Endothelial cell of umbilical vein (primary cell): ENCODE measurements at places on chromosomes 6 and 20. TPM values are rescaled to one million over a fixed set of nuclear protein-coding genes. Genes with fewer than 3 reads are reported as not detected.
A peak's percentile ranks its signal among the peaks of the same experiment; 100 is the strongest.

GRCh38 chr6:23282252-23283021 is 713.1 kb downstream of the HDGFL1 start:
- no peaks in the 10 kb centered on the region for H3K4me1 ChIP-seq
- H3K36me3 ChIP-seq: no peaks in the 10 kb centered on the region
- no peak overlapping the region for H3K27ac ChIP-seq
- no peaks in the 10 kb centered on the region for H3K27me3 ChIP-seq
- H3K4me3 ChIP-seq: no peak overlapping the region

GRCh38 chr6:107345393-107345792 is 114.0 kb downstream of the PDSS2 start:
- no peaks in the 10 kb centered on the region for H3K36me3 ChIP-seq
- H3K4me3 ChIP-seq: no peak overlapping the region

- H3K36me3 ChIP-seq: no peaks in the 10 kb centered on the region
- DNase-seq: peak; percentile 49
- no peaks in the 10 kb centered on the region for H3K27me3 ChIP-seq
Measured at GRCh38 chr20:40331807-40332560, 357.1 kb downstream of the MAFB start.

GRCh38 chr6:53926505-53926904 is 131.7 kb downstream of the LRRC1 start:
- no peak overlapping the region for H3K4me3 ChIP-seq
- peaks cover 42% of the 10 kb centered on the region for H3K4me1 ChIP-seq
- DNase-seq: peak; percentile 57
- H3K27me3 ChIP-seq: no peaks in the 10 kb centered on the region
- H3K27ac ChIP-seq: peak overlapping the region; percentile 24

DNA sequence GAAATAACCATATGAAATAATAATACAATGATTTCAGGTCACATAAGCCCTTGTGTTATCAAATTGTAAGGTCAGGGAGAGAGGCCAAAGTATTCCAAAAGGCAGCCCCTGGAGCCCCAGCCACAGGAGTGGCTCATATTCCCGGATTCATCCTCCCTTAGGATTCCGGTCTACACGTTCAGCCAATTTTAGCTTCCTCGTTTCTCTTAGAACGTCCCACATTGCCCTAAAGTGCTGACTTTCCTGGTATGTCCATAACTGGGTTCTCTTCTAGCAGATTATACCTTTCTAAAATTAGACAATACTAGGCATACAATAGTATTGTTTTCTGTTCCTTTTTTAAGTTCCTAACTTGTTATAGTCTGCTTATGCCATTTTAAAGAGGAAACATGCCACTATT is 192.7 kb upstream of the NOX3 start:
- H3K4me3 ChIP-seq: no peak overlapping the region
- no peak overlapping the region for H3K27ac ChIP-seq
- no peak for DNase-seq
- H3K4me1 ChIP-seq: peaks cover 13% of the 10 kb centered on the region
- H3K27me3 ChIP-seq: no peaks in the 10 kb centered on the region

DNA sequence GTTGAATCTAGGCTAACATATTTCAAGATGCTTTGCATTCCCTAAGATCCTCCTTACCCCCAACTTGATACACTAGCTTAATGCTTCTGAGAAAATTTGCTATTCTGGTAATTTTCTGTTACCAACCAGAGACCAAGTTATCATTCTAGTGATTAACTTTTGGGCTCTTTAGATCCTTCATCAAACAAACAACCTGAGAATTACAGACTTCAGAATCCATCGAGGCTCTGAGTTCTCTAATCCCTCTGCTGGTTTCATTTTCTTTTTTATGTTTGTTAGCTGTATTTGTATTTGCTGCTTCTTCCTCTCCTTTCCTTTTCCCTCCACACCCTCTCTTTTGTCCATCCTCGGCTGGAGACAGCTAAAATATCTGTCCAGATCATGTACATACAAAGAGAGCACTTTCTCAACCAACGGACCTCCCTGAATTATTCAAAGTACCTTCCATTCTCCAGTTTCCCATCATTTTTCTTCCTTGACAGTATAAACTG is 98.7 kb upstream of the RIPOR2 start:
- DNase-seq: no peak
- H3K36me3 ChIP-seq: no peaks in the 10 kb centered on the region
- no peaks in the 10 kb centered on the region for H3K27me3 ChIP-seq
- H3K4me1 ChIP-seq: no peaks in the 10 kb centered on the region
- no peak overlapping the region for H3K27ac ChIP-seq

DNA sequence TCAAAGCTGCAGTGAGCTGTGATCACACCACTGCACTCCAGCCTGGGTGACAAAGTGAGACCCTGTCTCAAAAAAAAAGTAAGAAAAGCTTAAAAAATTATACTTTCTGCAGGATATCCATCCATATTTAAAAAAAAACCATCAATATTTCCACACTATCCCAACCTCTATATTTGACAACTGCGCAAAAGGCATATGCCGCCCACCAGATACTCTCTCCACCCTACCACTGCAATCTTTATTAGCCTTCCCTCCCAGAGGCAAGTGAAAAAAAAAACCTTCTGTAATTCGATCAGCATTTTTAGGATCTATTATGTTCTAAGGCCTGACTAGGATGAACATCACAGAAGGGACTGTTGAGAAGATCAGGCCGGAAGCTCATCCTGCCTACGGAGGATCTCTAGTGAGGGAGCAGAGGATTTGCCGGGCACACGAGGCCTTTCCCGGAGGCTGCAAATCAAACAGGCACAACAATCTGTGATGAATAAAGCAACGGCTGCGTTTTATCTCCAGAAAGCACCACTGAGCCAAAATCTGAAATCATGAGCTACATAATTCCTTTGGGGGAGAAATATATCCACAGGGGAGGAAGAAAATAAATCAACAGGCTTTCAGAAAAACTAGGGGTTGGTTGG is 65.9 kb downstream of the GFOD1 start:
- H3K4me1 ChIP-seq: peaks cover 44% of the 10 kb centered on the region
- no peaks in the 10 kb centered on the region for H3K27me3 ChIP-seq
- no peaks in the 10 kb centered on the region for H3K36me3 ChIP-seq
- no peak overlapping the region for H3K4me3 ChIP-seq
- H3K27ac ChIP-seq: peak overlapping the region; percentile 92

GRCh38 chr20:58069207-58069606 is 159.2 kb downstream of the ANKRD60 start:
- H3K27me3 ChIP-seq: no peaks in the 10 kb centered on the region
- H3K36me3 ChIP-seq: no peaks in the 10 kb centered on the region
- DNase-seq: no peak
- H3K4me3 ChIP-seq: no peak overlapping the region

DNA sequence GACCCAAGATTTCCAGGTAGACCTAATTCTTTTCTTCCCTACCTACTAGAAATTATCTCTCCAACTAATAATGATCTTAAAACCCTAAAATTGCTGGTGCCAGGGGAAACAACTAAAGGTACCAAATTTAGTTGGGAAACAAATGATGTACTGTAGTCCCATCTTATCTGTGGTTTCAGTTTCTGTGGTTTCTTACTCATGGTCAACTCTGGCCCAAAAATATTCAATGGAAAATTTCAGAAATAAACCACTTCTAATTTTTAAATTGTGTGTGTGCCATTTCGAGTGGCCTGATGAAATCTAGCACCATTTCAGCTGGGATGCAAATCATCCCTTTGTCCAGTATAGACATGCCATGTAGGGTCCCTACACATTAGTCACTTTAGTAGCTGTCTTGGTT is 475.2 kb upstream of the EPHA7 start:
- no peak overlapping the region for H3K27ac ChIP-seq
- H3K4me3 ChIP-seq: no peak overlapping the region
- no peak for DNase-seq
- H3K27me3 ChIP-seq: no peaks in the 10 kb centered on the region

- H3K27ac ChIP-seq: no peak overlapping the region
- peak; percentile 78 for DNase-seq
- no peak overlapping the region for H3K4me3 ChIP-seq
- no peaks in the 10 kb centered on the region for H3K27me3 ChIP-seq
- peaks cover 43% of the 10 kb centered on the region for H3K4me1 ChIP-seq
- no peaks in the 10 kb centered on the region for H3K36me3 ChIP-seq
Measured at GRCh38 chr6:136607204-136607931, 57.1 kb upstream of the MAP7 start.

- no peak overlapping the region for H3K27ac ChIP-seq
- no peaks in the 10 kb centered on the region for H3K36me3 ChIP-seq
- H3K4me1 ChIP-seq: no peaks in the 10 kb centered on the region
- no peak overlapping the region for H3K4me3 ChIP-seq
- no peaks in the 10 kb centered on the region for H3K27me3 ChIP-seq
Measured at GRCh38 chr6:24985323-24985722, 49.6 kb upstream of the RIPOR2 start.

DNA sequence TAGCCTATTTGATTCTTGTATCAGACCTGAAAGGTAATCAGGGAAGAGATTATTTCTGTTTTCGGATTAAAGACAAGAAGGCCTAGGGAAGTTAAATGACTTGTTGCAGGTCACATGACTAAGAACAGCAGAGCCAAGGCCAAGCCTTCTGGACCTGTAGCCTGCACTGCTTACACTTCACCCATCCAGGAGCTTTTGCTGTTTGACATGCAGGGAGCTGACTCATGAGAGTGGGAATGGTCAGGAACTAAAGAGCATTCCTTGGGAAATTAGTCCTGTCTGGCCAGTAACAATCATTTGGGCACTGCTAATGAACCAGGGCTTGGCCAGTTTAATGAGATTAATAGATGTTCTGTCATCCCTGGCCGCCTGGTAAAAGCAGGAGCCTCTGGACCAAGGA is 46.8 kb downstream of the EIF2S2 start:
- no peaks in the 10 kb centered on the region for H3K27me3 ChIP-seq
- peak; percentile 15 for DNase-seq
- H3K36me3 ChIP-seq: no peaks in the 10 kb centered on the region
- H3K4me1 ChIP-seq: no peaks in the 10 kb centered on the region
- H3K27ac ChIP-seq: no peak overlapping the region

- DNase-seq: no peak
- no peaks in the 10 kb centered on the region for H3K27me3 ChIP-seq
- peaks cover 16% of the 10 kb centered on the region for H3K4me1 ChIP-seq
- no peak overlapping the region for H3K27ac ChIP-seq
- H3K4me3 ChIP-seq: no peak overlapping the region
Measured at GRCh38 chr6:126923807-126924206, 194.7 kb upstream of the RSPO3 start.

- no peak overlapping the region for H3K4me3 ChIP-seq
- no peaks in the 10 kb centered on the region for H3K36me3 ChIP-seq
- H3K27ac ChIP-seq: no peak overlapping the region
- no peaks in the 10 kb centered on the region for H3K4me1 ChIP-seq
- H3K27me3 ChIP-seq: peaks cover 8% of the 10 kb centered on the region
Measured at GRCh38 chr6:32785781-32786533, 22.6 kb upstream of the HLA-DQB2 start.

DNA sequence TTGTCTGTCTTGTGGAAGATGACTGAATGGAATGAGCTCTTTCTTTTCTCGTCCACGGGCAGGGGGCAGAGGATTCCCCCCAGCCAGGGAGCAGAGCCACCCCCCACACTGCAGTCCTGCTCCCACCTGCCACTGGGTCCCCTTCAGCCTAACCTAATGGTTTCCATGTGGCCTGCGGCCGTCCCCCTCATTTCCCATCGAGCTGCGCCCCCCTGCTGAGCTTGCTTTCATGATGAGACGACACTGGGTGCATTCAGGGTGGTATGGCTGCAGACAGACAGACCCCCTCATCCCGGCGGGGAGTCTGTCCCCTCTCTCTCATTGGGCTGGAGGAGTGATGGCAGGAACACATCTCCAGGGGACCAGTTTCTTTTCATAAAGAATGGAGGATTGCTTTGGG is 140.8 kb downstream of the DTNBP1 start:
- H3K4me1 ChIP-seq: no peaks in the 10 kb centered on the region
- H3K27ac ChIP-seq: no peak overlapping the region
- peaks cover 5% of the 10 kb centered on the region for H3K36me3 ChIP-seq
- DNase-seq: no peak
- no peak overlapping the region for H3K4me3 ChIP-seq

The OPRM1 gene
- not detected in 2 replicates for polyA plus RNA-seq

The ADGB gene
- polyA plus RNA-seq: not detected in 2 replicates

The HIVEP1 gene
- polyA plus RNA-seq: 33.5 and 34.1 TPM in 2 replicates
